ENCODE measurements at places on chromosomes 6 and 20.

DNA sequence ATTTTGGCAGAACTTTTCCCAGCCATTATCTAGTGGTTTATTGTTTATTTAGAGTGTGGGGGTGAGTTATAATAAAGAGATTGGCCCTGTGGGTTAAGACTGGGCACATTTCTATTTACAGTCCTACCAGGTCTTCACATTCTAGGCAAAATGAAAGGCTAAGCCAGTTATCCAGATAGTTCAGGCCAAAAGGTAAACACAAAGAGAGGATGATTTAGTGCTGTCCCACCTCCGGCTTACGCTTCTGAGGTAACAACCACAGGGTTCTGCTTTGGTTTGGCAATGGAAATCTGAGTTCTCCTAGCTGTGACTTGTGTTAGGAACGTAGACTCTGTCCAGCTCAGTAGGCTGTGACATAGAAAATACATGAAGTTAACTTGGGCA, 50.3 kb upstream of the PTPRK start:
- no peak for DNase-seq

GRCh38 chr20:5451643-5452210, 135.0 kb upstream of the PROKR2 start:
- no peak for DNase-seq

DNA sequence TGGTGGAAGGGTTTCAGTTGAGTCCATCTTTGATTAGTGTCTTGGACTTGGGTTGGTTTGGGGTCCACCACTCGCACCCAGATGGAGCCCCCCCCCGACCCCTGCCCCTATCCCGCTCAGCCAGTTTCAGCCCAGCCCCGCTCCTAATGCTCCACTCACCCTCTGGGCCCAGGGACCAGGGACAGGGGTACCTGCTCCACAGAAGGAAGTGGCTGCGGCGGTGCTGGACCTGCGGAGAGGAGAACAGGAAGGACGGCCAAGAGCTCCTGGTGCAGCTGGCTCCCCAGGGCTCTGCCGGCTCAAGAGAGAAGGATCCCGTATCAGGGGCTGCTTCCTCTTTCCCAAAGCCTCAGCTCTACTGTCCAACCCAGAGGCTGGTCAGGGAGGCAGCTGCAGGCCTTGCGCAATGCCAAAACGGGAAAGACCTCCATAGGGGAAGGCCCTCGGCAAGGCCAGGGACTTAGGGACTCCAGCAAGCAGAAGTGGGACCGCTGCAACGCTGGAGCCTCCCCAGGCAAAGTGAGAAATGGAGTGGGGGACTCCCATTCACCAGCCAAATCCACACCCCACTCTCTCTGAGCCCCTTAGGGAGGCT, at the start of gene SIGLEC1:
SIGLEC1 (minus strand) TSS at position 322 of the 595 bp plus-strand sequence. CDS start 5,472 bp downstream, outside the sequence.
- peak; percentile 45 for DNase-seq

DNA sequence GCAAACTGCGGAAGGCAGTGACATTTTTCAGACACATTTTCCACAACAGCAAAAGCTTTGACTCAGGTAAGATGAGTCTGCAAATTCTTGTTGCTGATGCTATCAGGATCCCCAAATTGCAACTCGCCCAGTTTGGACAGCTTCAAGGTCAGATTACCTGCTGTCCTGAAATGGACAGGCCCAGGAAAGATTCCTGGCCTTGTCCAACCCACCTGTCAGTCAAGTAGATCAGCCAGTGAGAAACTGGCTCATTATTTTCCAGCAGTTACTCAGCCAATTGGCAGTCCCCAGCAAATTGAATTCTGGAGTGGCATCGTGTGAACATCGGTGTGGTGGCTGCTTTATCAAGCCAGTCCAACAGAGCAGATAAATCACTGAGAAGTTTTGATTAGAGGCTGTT, 84.5 kb upstream of the SNAP25 start:
- DNase-seq: no peak

- DNase-seq: peak; percentile 14
These were observed 29.3 kb downstream of the NSFL1C start for GRCh38 chr20:1437235-1437904.

DNA sequence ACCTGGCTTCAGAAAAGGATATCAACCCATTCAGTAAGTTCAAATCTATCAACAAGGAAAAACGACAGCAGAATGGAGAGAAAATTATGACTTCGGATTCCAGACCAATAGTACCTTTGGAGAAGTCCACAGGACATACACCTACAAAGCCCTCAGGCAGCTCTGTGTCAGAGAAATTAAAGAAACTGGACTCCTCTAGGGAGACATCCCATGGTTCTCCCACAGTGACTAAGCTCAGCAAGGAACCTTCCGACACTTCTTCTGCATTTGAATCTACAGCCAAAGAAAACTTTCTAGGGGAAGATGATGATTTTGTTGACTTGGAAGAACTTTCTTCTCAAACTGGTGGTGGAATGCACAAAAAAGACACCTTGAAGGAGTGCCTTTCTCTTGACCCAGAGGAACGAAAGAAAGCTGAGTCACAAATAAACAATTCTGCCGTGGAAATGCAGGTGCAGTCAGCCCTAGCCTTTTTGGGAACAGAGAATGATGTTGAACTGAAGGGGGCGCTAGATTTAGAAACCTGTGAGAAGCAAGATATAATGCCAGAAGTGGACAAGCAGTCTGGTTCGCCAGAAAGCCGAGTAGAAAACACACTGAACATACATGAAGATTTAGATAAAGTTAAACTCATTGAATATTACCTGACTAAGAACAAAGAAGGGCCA, 67.4 kb upstream of the HINT3 start:
- DNase-seq: no peak

- DNase-seq: no peak
These were observed 123.2 kb upstream of the RPS6KA2 start for GRCh38 chr6:166750108-166750793.

- no peak for DNase-seq
These were observed 4.7 kb downstream of the ADRM1 start for GRCh38 chr20:62307226-62308101.

GRCh38 chr6:155388591-155388990, 67.0 kb downstream of the NOX3 start:
- DNase-seq: no peak

- no peak for DNase-seq
These were observed 2.4 kb upstream of the TAF8 start for GRCh38 chr6:42047790-42048405.

GRCh38 chr6:12459945-12460661, 169.9 kb downstream of the EDN1 start:
- DNase-seq: no peak

- DNase-seq: no peak
These were observed 53.3 kb downstream of the ATG5 start for GRCh38 chr6:106272287-106272686.

DNA sequence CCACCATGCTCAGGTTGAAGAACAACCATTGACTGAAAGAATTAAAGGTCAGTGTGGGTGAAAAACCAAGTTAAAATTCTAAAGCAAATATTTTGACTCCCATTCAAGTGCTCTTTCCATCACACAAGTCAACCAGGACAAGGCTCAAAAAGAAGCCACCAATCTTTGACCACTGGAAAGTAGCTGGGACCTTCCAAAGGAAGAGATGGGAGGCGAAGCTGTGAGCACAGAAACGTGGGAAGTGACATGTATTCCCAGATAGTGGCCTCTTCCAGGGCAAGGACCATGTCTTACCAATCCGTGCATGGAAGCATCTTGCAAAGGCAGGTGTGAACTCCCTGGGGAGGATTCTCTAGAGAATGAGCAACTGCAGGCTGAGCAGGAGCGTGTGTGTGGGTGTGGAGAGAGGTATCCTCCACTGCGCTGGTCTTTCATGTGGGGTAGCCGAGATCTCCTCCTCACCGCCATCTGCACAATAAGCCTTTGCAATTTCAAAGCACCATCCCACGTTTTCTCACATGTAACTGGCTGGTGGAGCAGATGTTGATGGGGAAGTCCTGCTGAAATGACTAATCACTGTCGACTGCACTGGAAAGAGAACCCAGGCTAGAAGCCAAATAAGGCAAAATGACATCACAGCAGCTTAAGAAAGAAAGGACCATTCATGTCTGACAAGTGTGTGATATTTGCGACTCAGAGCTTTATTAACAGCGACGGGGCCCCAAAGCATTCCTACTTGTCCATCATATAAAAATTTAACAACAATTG, 189.4 kb upstream of the RREB1 start:
- DNase-seq: no peak

DNA sequence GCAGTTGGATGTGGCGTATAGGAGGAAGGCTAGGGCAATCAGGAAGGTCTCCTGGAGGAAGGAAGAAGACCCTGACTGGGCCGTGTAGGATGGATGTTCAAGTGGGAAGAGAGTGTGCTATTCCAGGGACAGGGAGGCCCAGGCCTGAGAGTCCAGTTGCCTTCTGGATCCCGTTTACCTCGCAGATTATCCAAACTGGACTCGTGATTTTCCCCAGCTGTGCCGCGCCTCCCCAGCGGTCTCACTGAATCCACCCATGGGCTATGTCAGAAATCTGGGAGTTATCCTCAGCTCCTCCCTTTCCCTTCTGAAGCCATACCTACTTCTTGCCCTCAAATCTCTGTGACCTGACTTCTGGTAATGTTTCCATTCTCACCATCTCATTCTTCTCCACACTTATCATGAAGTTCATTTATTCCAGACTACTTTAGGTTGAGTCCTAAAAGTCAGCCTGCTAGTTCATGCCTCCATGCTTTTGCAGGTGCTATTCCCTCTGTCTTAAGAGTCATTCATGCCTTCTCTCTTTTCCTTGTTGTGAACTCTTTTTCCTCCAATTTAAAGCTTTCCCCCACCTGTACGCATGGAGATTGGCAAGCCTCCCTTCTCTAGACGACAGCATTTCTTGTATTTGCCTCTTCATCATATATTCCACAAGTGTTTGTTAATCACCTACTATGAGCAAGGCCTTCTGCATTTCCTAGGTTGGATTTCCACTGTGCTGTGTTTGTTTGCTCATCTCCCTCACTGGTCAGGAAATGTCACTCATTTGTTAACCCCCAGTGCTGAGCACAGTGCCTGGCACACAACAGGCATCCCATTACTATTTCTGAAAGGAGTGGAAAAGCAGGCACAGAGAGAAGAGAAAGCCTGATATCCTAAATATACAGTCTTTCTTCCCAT, 2.7 kb downstream of the SDCBP2 start:
- DNase-seq: no peak

DNA sequence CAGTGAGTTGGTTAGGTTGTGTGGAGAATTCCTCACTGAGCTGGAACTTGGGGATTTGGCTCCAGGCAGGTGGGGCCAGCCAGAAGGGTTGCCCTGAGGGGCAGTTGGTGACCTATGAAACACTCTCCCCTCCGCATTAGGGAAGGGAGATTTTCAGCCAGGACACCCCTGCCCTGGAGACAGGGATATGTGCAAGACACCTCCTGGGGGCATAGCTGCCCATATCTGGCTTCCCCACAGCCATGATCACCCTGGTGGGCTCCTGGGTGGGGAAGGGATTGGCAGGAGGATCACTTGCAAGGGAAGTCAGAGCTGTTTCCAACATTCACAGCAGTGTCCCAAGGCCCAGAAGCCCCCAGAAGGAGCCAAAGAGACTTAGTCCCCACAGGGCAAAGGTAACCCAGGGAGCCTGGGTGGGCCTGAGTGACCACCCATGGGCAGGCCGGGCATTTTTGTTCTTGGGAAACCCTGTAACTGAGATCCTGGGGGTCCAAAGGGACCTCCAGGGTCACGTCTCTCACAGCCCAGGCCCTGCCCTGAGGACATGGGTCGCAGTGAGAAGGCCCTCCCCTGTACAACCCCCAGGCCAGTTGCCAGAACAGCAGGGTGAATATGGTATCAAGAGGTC, 145.8 kb downstream of the MRPL14 start:
- DNase-seq: no peak

GRCh38 chr6:148501178-148501590, 158.5 kb downstream of the SASH1 start:
- DNase-seq: no peak

DNA sequence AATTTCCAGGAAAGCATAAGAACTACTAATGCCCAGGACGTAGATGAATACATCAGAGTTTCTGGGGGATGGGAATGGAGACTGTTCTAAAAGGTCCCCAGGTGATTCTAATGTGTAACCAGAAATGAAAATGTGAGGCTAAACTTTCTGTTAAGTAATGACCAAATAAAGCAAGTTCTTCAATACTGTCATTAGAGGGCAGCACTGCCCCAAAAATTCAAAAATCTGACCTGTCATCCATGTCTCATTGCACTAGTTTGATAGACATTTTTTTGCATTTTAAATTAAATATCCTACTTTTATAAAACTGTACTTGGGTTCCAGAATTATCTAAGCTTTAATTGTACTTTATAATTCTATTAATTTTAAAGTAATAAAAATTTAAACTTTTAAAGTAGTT, 94.9 kb downstream of the RFX6 start:
- no peak for DNase-seq

DNA sequence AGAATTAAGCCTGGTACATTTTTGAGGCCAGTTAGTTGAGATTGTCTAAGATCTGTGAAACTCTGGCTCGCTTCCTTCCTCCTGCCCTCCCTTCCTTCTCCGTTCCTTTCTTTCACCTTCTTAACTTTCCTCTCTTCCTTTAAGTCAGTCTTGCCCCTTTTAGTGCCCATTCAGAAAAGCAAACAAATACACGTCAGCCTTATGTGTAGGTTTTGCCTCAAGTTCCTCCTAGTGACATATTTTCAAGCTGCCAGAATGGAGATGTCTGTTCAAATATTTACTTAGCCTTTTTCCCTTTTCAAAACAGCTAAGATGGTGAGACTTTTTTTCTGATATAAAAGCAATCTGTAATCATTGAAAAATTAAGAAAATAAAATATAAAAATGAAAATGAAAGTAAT, 178.4 kb downstream of the FARS2 start:
- DNase-seq: no peak

Measured in hypothalamus (tissue), 51 donors.